ENCODE measurements at places on chromosomes 11 and 22.

GRCh38 chr11:86644291-86644690 is 28.1 kb downstream of the ME3 start:
- DNase-seq = no peak

DNA sequence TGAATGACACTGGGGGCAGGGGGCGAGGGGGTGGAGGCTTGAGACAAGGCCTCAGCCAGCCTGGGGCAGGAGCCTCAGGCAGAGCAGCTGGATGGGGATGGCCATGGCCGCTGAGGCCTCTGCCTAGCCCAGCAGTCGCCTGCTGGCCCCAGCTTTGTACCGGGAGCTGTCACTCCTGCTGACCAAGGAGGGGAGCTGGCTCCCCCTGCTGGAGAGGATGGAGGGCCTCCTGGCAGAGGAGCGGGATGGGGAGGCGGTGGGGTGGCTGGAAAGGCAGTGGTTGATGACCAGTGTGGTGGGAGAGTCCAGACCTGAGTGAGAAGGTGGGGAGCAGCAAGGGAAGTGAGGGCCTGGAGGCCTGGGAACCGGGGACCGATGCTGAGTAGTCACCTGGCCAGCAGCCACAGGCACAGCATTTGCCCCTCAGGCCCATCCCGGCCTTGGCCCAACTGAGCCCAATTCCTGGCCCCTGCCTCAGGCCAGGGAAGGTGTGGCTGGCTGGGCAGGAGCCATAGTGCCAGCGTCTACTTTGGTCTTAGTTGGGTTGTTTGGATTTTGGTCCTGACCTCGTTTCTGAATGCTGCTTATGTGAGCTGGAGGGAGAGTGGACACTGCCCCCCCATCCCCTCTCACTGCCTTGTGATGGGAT is 6.0 kb upstream of the SUSD2 start:
- DNase-seq = peak; percentile 74

GRCh38 chr11:112310419-112310818 is 49.8 kb upstream of the PLET1 start:
- no peak for DNase-seq

- peak; percentile 41 for DNase-seq
Observed at GRCh38 chr22:17434856-17435255, 65.6 kb downstream of the CECR2 start.

GRCh38 chr22:41286639-41287091 is 678 bp upstream of the RANGAP1 start:
- no peak for DNase-seq

- no peak for DNase-seq
Observed at GRCh38 chr11:102864724-102865123, 10.1 kb downstream of the MMP12 start.

DNA sequence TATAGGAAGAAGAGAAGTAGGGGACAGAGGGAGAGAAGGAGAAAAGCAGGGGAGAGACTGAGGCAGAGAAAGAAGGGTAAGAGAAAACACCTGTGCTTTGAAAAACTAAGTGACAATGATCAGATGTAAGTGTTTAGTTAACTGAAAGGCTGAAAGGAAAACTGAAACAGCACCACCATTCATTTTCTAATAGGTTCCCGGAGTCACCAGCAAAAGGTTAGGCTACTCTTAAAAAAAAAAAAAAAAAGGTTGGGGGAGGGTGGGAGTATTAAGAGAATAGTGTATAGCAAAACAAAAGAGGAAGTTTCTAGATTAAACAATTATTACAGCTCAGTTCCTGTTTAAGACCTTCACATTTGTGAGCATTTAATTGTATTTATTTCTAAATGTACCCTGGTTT is 113.8 kb downstream of the CADM1 start:
- no peak for DNase-seq

- DNase-seq = peak; percentile 72
Observed at GRCh38 chr11:111694851-111695250, 71.3 kb downstream of the PPP2R1B start.

GRCh38 chr11:59144096-59144495 is 1.4 kb downstream of the FAM111A start:
- no peak for DNase-seq

DNA sequence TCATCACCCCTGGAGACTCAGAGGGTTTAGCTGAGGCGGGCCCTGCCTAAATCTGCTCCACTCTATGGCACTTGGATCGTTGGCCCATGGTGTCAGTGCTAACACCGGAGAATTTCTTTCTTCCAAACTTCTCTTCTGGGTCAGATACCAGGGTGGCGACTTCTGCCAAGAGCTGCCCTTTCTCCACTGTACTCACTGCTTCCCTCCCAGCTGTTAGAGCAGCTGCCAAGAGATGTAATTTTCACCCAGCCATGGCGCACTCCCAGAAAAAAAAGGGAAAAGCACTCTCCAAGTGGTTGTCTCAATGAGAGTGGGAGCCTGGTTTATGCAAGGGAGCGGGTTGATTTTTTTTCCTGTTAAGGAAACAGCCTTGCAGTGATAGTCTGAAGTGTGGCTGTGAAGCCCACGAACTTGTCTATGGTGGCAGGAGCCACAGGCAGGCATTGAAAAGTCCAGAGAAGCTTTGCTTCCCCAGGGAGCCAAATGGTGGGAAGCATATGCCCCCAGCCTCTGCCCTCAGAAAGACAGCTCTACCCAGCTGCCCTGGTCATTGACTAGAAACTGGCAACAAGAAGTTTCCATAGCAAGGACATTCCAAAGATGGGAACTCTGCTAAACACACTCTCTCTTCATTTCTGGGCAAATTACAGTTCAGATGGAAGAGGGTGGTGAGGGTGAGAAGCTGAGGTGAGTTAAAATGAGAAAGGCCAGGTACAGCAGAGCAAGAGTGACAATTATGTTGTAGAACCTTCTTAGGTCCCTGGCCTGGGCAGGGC is 10.7 kb downstream of the PCSK7 start:
- DNase-seq = peak; percentile 8

- no peak for DNase-seq
Observed at GRCh38 chr11:12799334-12799835, 125.2 kb downstream of the TEAD1 start.

DNA sequence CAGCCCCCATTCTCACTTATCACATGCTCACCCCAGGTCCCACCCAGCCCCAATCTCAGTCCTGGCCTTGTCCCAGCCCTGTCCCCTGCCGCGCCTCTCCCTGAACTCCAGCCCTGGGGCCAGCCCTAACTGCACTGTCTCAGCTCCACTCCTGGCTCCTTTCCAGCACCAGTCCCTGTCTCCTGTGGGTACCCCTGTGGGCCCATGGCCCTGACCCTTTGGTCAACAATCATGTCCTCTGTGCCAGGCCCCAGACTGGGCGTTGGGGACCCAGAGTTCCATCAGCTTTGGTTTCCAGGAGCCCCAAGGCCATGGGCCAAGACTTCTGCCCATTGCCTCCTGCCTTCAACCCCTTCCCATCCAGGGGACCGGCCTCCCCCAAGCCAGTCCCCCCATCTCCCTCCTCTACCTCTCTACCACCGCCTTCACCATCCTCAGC is 757 bp downstream of the SPI1 start:
- DNase-seq = no peak

DNA sequence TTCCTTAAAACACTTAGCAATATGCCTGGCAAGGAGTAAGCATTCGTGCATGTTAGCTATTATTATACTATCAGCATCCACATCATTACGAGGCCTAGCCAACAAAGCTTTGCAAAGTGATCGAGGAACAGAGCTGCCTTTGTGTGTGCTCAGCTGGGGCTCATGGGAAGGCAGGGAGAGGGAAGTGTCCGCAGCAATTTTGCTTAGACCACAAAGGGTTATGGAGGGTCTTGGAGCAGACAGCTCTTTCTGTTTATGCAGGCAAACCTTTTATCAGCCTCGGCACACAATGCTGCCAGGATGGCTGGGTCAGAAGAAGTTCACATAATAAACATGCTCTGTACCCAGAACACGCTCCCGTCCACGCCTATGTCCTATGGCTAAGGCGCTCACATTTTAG is 10.9 kb upstream of the DKK3 start:
- peak; percentile 52 for DNase-seq

GRCh38 chr11:46034041-46034440 is 87.2 kb downstream of the PHF21A start:
- DNase-seq = no peak

DNA sequence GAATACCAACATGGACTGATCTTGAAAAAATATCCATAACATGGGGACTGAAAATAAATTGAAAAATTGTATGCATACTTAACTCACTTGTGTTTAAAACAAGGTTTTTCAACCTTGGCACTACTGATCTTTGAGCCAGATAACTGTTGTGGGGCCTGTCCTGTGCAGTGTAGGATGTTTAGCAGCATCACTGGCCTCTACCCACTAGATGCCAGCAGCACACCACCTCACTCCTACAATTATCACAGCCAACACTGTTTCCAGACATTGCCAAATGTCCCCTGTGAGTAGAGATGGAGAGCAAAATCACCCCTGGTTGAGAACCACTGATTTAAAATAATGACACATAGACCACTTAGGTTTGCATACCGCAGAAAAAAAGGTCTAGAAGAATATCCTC is 45.0 kb upstream of the SLC1A2 start:
- DNase-seq = no peak

DNA sequence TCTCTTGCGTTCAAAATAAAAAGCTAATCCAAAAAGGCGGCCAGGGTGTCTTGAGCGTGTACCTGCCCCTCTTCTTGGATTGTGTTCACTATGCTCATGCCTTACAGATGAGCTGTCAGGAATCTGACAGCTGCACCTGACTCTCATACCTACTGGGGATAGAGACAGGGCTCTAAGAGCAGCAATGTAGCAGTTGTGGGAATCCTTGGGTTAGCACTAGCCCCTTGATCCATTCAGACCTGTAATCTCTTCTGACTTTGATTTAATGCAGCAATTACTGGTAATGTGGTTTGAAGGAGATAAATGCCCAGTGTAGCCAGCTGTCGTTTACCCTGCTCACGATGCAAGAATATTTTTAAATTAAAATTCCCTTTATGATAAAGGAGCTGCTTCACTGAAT is 145.8 kb downstream of the APOL5 start:
- no peak for DNase-seq

GRCh38 chr22:48666620-48667019 is 1161.1 kb downstream of the BRD1 start:
- no peak for DNase-seq

DNA sequence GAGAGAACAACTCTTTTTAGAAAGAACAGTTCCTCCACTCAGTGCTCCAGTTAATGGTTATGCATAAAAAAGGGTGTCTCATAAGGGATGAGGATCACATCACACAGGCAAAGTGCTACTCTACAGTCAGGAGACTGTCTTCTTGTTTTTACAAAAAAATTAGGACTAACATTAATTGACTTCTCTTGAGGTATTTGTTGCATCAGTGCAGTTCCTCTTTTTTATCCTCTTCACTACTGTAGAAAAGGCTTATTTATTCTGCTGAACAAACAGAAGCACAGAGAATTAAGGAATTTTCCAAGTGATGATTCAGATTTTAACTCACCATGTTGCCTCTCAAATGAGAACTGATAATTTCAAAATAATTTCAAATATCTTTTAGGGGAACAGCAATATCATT is 1.9 kb downstream of the MMP8 start:
- DNase-seq = no peak

- no peak for DNase-seq
Observed at GRCh38 chr11:3860375-3860774, 4.9 kb downstream of the STIM1 start.

- peak; percentile 33 for DNase-seq
Observed at GRCh38 chr11:68965901-68966853, 14.6 kb downstream of the MRGPRD start.

DNA sequence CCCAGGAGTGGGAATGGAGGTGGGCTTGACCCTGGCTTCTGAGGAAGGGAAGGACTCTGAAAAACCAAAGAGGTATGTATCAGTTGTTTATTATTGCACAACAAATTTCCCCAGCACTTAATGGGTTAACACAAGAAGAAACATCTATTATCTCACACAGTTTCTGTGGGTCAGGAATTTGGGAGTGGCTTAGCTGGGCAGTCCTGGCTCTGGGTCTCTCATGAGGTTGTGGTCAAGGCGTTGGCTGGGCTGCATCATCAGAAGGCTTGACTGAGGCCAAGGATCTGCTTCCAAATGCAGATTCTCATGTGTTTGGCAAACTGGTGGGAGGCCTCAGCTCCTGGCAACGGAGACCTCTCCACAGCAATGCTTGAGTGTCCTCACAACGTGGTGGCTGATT is 17.5 kb upstream of the SMIM38 start:
- DNase-seq = peak; percentile 17

GRCh38 chr22:32331918-32332725 is 25.5 kb upstream of the RFPL3 start:
- no peak for DNase-seq

DNA sequence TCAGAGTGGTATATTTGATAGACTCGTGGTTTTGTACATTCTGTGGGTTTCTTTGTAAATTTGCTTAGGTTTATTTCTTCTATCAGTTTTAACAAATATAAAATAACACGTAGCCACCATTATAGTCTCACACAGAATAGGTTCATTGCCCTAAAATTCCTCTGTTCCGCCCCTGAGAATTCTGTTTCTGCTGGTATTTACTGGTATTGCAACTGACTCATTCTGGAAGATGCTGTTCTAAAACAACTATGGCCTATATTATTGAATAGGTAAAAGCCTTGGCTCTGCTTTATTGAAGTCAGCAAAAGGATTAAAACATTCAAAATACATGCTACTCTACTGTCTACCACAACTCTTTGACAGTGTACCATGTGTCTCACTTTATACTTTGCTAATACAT is 119.1 kb upstream of the CHORDC1 start:
- no peak for DNase-seq

DNA sequence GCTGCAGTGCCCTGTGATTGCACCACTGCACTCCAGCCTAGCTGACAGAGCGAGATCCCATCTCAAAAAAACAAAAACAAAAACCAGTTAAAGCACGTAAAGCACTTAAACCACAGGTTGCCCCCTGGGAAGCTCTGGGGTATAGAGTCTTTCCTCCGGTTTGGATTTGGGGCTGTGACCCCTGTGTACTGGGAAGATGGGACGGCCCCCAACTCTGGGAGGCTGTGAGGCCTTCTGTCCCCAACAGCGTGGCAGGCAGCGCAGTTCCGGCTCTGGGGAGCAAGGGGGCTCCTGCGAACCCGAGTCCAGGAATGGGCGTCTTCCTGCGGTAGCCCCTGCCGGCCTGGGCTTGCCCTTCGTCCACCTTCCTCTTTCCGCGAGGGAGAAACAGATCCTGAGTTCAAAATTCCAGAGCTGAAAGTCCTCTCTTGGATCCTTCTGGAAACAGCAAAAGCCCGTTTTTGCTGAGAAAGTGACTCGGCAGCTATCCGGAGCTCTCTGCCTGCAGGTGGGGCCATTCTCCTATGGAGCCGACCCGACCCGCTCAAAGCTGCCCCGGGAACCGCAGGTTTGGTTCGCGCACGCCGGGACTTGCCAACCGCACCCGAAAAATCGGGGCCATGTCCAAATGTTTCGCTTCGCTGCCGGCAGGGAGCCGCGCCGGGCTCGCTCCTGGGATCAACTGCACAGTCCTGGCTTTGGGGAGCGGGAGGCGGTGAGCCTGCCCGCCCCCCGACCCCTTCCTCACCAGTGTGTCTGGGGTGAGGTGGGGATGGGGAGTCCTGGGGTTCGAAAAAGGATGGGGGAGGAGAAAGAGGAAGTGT is 36.3 kb upstream of the POLA2 start:
- peak; percentile 87 for DNase-seq

GRCh38 chr11:24932110-24933000 is 435.5 kb downstream of the LUZP2 start:
- DNase-seq = peak; percentile 33

Data from kidney (tissue), 22 donors.